Stimulated activated CD4-positive, alpha-beta T cell treated with anti-CD3 and anti-CD28 coated beads, Interleukin-12 subunit alpha, Interleukin-12 subunit beta, amount 100 ng/mL, for 4 hours (primary cell): ENCODE measurements at places on chromosomes 2 and 18.
A peak's percentile ranks its signal among the peaks of the same experiment; 100 is the strongest.

- DNase-seq, result no peak
These were observed 130.6 kb upstream of the HAAO start for GRCh38 chr2:42922790-42923579.

GRCh38 chr2:196453613-196454047, 185.9 kb upstream of the CCDC150 start:
- peak; percentile 11 for DNase-seq

- no peak for DNase-seq
These were observed 39.8 kb upstream of the TNFRSF11A start for GRCh38 chr18:62285281-62285680.

DNA sequence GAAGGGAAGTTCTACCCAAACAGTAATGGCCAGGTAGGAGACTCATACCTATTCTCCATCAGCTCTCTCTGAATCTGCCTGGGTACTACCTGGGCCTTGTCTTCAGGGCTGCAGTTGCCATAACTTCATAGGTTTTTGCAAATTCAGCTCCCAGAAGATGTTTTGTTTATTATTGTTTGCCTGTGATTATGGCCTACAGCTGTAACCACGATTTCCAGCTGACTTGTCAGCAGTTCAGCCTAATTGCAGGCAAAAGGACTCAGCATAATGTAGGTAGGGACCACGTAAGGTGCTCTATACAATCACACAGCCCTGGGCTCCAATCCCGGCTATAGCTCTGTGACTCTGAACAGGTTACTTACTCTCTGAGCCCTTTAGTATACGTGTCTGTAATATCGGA, 187.0 kb upstream of the FN1 start:
- DNase-seq, result no peak

- DNase-seq, result no peak
These were observed 52.5 kb downstream of the AQP4 start for GRCh38 chr18:26813043-26813442.

GRCh38 chr18:6625481-6625880, 104.0 kb upstream of the ARHGAP28 start:
- DNase-seq, result no peak

- DNase-seq, result no peak
These were observed 284.2 kb downstream of the CAMKMT start for GRCh38 chr2:44645937-44646336.

- no peak for DNase-seq
These were observed 442.6 kb downstream of the CMPK2 start for GRCh38 chr2:6423157-6423556.

DNA sequence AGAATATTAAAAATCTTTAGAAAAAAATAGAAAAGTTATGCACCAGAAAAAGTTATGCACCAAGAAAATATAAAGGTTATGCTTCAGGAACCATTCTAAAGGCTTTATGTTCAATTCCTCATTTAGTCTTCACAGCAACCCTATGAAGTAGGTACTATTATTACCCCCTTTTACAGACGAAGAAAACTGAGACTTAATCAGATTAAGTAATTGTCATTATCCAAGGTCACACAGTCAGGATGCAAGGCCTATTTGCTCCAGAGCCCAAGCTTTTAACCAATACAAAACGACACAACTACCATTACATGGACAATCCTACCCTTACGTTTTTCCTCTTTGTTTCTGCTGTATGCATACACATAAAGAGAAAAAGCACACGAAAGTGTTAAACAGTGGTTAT, 5.0 kb downstream of the INO80D start:
- no peak for DNase-seq
